Spinal cord (tissue), 10 donors: ENCODE measurements at places on chromosomes 2 and 18. TPM values are rescaled to one million over a fixed set of nuclear protein-coding genes. Genes with fewer than 3 reads are reported as not detected.

DNA sequence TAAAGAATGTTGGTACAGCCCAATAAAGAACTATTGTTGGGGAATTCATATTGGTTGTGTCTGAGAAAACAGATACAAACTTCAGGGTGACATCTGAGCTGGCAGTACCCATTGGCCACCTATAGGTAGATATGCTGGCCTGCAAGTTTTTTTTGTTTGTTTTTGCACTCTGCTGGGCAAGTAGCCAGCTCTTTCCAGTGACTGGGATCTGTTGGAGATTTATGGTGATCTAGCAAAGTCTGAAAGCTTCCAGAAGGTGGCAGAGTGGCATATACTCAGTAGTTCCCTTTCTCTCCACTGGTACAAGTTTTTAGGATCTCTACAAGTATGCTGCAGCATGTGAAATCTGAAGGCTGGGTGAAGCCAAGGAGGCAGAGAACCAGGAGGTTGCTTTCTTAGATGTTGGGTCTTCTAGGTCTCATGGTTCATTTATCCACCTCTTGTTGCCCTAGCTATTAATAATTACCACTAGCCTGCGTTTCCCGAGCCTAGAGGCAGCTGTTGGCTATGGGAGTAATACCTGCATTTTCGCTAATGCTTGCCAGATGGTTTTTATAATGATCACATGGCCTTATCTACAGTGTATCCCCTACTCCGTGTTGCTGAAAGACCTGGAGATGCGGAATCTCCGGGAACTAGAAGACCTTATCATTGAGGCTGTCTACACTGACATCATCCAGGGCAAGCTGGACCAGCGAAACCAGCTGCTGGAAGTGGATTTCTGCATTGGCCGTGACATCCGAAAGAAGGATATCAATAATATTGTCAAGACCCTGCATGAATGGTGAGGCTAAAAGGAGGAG is 9.5 kb downstream of the COPS7B start:
- peak; percentile 53 for DNase-seq

DNA sequence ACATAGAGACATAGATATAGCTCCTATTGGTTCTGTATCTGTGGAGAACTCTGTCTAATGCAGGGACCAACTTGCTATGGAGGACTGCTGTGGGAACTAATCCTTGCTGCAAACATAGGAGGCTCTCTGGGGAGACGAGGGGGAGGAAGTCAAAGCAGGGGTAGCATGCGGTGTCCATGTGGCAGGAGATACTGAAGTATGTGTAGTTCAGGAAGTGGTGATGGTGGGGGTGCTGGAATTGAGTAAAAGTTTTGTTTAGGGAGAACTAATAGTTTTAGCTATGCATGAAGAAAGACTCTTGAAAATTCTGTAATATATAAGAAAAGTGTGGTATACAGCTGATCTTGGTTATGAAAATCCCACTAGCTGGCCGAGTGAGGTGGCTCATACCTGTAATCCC is 62.0 kb downstream of the ANKRD44 start:
- DNase-seq, result no peak

GRCh38 chr2:97664636-97664970 is 759 bp upstream of the ACTR1B start:
- DNase-seq, result no peak

GRCh38 chr2:45194596-45194995 is 185.3 kb upstream of the SIX2 start:
- no peak for DNase-seq

The TEX44 gene
- total RNA-seq, result not detected

DNA sequence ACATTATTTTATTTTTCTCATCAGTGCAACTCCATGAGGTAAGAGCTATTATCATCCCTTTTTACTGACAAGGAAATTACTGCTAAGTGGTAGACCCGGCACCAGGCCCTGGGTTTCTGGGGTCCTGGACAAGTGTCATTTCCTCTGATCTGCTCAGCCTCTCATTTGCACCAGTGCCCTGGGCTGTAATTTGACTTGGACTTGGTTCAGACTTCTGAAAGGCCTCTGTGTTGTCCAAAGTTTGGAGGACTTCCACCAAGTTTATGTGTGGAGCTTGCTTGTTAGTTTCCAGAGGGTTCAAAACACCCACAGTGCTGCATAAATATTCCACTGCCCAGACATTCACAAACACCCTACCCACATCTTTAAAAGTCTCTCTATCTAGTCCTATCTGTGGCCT is 44.0 kb upstream of the PPP1CB start:
- DNase-seq, result no peak

The RAPH1 gene
- 73.9 TPM for total RNA-seq

- DNase-seq, result no peak
These were observed 144.5 kb downstream of the EXOC6B start for GRCh38 chr2:72681016-72681995.

The CCNYL1 gene
- 19.0 TPM for total RNA-seq

- DNase-seq, result peak; percentile 51
These were observed 124.9 kb upstream of the ZNF236 start for GRCh38 chr18:76697441-76697901.

GRCh38 chr2:24009367-24009679 is 562 bp upstream of the MFSD2B start:
- DNase-seq, result peak; percentile 32

The SF3B6 gene
- 104 TPM for total RNA-seq

GRCh38 chr2:27050281-27050995 is 1.0 kb upstream of the AGBL5 start:
- DNase-seq, result no peak

DNA sequence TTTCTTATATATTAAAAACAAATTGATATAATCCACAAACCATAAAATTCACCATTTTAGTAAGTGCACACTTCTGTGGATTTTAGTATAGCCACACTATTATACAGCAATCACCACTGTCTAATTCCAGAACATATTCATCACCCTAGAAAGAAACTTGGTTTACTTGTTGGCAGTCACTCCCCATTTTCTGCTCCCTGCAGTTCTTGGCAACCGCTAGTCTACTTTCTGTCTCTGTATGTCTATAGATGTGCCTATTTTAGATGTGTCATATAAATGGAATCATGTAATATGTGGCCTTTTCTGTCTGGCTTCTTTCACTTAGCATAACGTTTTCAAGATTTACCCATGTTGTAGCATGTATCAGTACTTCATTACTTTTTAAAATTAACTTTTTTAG is 5.7 kb downstream of the CKAP2L start:
- DNase-seq, result no peak

- DNase-seq, result no peak
These were observed 38.9 kb downstream of the ZNF385B start for GRCh38 chr2:179822540-179822939.

The TMEM200C gene
- 7.9 TPM for total RNA-seq

DNA sequence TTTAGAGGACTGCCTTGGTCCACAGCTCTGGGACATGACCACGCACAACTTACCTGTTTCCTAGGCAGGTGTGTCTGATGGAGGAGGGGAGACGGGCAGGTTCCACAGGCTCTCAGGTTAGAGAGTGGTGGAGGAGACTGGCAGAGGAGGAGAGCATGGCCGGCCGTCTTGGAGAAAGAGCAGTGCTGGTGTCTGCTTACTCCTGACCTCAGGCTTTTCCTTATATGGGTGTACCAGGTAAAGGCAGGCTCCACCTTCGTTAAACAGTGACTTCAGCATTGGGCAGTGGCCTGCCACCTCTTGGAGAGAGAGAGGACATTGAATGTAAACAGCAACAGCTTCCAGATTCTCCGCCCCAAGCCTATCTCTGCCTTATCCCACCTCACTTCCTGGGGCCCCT is at the start of gene CAPN13:
CAPN13 (minus strand) TSS at position 198 of the 400 bp plus-strand sequence. CDS start 20,121 bp downstream, outside the sequence.
- DNase-seq, result no peak

- no peak for DNase-seq
These were observed 793.2 kb downstream of the SUCLG1 start for GRCh38 chr2:83665894-83666293.
